Left hindlimb (tissue), 1 donor: ENCODE measurements at places on chromosomes 3 and 15.

DNA sequence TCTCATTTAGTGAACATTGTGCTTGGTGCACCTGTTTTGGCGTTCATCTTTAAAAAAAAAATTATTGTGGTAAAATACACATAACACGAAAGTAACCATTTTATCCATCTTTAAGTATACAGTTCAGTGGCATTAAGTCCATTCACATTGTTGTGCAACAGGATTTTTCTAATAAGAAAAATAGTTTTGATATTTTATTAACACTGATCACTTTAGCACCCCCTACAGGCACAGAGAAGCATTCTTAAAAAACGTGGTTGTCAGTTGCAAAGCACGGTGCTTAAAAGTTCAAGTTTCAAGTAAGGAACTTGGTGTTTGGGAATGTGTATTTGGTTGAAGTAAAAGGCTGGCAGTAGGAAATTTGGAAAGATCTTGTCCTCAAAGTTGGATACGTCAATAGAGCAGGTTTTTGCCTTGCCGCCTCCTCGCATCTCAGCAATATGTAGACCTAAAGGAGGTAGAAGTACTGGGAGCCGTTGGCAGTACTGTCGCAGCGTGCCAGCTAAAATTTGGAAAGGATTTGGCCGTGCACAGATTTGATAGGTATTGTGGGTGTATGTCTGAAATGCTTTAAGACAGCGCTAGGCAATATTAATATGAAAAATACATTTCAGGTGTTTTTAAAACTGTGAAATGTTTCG is 110.4 kb downstream of the LRRC28 start:
- no peak for DNase-seq

DNA sequence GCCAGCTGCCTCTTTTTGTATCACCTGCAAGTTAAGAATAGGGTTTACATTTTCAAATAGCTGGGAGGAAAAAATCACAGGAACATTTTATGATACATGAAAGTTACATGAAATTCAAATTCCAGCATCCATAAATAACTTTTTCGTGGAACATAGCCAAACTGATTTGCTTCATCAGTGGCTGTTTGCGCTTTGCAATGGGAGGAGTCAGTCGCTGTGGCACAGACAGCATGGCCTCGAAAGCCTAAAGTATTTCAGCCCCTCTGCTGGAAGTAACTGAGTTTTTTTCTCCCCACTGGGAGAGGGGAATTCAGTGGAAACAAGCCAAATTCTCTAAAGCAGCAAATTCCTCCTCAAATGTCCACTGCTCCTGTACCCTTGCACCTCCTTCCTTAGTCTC is 271.9 kb downstream of the SUCLG2 start:
- no peak for DNase-seq

GRCh38 chr3:124882816-124883747 is 4.1 kb downstream of the ITGB5 start:
- DNase-seq: no peak

GRCh38 chr3:1330107-1330506 is 237.3 kb downstream of the CNTN6 start:
- DNase-seq: no peak

GRCh38 chr15:57307527-57308169 is 68.7 kb upstream of the CGNL1 start:
- no peak for DNase-seq

DNA sequence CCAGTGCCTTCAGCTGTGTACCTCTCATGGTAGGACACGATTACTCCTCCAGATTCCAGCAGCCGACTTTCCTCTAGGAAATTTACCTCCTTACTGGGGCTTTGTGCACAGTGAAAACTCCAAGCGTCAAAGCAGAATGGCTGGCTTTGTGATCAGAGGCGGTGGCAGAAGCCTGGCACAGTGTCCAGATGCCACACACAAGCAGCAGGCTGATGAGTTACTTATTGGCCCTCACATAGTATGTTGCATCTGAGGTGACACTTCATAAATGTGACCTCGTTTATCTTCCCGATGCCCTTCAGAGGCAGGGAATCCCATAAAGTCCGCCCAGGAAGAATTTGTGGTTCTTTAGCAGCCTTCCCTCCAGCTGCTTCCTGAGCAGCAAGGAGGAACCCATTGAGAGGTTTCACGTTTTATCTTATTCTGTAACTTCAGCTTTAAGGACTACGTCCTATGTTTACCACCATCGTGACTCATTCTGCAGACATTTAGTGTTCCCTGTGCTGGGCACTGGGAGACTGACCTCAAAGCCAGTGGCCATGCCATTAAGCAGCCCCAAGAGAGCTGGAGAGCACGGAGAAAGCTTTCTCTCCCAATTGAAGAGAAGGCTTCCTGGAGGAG is 107.1 kb upstream of the C15orf61 start:
- no peak for DNase-seq

GRCh38 chr15:92952458-92952850 is 52.3 kb downstream of the CHD2 start:
- no peak for DNase-seq

GRCh38 chr3:50189274-50189673 is 2.1 kb upstream of the GNAT1 start:
- DNase-seq: peak; percentile 85

DNA sequence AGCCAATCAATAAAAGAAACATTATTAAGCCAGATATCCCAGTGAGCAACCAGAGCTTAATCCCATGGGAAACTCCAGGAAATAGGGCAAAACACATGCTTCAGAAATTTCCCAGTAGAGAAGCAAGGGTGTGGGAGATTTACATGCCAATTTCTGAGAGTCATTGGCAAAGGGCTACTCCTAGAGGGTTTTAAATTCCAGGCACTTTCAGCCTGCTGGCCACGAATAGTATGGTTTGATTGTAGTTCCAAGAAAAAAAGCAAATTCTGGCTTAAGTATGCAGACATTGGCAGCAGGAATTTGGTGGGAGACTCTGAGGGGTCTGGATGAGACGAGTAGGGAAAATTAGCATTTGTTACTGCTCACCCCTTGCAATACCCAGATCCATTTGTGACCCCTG is 402.1 kb upstream of the SUCLG2 start:
- no peak for DNase-seq

- DNase-seq: no peak
These were observed 298.0 kb upstream of the CTNNB1 start for GRCh38 chr3:40901298-40901697.

- DNase-seq: no peak
These were observed 44.8 kb downstream of the DMXL2 start for GRCh38 chr15:51577636-51578304.

DNA sequence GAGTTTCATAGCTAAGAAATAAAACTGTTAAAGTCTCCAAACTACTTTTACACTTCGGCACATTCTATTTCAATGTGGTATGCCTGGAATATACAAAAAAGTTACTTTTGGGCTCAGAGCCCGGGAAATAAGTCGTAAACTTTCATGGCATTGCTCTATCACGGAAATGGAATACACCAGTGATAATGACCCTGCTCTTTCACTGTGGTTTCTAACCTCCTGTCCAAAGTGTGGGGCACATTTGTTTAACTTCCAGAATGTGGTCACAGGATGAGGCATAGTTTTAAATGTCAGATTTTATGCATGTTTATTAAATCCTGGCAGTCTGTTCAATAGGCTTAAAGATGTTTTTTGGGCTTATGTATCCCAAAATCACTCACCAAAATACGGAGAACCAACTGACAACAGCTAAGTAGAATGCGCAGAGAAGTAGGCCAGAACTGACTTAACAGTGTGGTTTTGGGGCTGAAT is 5.1 kb downstream of the CXCR6 start:
- DNase-seq: no peak

GRCh38 chr3:169748670-169749069 is 16.2 kb downstream of the TERC start:
- DNase-seq: no peak

DNA sequence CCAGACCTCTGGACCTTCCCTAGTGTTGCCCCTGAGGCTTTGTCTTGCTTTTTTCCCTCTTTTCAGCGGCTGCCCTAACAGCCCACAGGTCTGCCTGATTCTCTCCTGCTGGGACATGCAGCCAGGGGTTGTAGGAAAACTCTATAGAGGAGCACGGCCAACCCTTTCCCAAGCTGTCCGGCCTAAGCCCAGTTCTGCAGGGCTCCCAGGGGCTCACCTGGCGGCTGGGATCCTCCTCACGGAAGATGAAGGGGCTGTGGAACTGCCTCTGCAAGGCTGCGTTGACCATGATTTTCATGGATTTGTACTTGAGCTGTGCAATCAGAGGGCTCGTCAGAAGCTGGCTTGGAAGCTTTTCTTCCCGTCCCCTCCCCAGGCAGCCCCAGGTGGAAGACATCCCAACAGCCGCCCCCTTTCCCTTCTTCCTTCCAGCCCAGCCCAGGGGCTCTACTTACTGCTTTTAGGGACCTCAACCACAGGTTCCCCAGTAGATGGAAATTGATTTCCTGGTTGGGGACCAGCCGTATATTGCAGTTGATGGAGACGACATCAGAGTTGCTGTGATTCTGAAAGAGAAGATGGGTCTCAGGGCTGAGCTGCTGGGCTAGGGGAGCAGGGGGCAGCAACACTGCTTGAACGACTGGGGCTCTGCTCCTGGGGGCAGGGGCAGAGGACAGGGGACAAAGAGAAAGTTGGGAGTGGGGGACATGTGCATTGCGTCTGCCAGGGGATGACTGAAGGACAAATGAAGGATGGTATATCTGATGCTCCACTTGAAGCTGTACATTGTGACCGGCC is 29.8 kb downstream of the FEM1B start:
- no peak for DNase-seq

GRCh38 chr15:35944945-35945585 is 399.1 kb upstream of the DPH6 start:
- DNase-seq: no peak

DNA sequence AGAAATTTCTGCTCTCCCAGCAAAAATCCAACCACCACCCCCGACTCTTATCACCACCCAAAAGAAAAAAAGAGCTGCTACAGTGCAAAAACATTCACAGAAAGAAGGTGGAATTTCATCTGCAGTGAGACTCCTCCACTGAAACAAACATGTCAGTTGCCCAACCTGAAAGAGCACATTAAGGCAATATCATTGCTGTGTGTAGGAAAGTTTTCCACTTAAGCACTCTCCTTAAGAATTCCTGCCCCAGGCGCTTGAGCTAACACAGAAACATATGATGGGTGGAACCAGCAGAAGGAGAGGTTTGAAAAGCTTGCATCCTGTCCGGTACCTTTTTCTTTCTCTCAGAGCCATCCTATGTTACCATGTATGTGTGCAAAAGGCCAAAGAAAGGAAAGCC is 200.8 kb upstream of the GADL1 start:
- DNase-seq: no peak

DNA sequence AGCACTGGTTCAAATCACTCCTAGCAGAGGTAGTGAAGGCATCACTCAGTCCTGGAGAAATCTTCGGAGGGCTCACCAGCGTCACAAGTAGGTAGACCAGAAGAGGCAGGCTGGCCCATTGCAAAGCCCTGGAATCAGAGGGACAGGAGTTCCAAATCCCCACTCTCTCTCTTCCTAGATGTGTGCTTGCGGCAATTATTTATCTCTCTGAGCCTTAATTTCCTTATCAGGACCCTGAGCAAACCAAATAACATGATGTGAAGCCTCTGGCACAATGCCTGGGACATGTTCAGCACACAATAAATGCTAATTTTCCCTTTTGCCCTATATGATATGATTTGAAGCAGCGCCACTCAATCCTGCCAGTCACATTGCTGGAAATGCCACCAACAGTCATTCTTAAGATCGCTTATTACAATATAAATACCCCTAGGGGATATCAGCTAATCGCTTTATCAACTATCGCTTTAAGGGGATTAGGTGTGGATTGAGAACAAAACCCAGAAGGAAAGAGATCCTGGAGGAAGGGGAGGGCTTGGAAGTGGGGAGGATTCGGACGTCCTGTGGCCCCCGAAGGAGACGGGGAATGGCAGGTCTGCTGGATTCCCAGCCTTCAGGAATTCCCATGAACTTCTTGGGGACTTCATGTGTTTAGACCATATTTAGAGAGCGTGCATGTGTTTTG is 59.5 kb upstream of the TSEN2 start:
- DNase-seq: no peak

DNA sequence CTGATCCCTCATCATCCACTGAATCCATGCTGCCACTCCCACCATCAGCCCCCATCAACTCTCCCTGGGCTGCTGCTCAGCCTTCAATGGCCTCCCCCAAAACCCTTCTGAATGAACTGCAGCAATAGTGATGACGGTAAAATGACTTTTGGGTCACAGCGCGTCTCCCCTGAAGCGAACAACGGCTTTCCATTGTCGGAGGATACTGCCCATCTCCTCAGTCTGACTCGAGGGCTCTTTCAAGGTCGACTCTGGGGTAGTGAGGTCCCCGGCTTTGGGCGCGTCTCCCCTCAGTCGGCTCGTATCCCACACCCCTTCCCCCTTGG is 57.2 kb upstream of the ZBTB38 start:
- DNase-seq: no peak

DNA sequence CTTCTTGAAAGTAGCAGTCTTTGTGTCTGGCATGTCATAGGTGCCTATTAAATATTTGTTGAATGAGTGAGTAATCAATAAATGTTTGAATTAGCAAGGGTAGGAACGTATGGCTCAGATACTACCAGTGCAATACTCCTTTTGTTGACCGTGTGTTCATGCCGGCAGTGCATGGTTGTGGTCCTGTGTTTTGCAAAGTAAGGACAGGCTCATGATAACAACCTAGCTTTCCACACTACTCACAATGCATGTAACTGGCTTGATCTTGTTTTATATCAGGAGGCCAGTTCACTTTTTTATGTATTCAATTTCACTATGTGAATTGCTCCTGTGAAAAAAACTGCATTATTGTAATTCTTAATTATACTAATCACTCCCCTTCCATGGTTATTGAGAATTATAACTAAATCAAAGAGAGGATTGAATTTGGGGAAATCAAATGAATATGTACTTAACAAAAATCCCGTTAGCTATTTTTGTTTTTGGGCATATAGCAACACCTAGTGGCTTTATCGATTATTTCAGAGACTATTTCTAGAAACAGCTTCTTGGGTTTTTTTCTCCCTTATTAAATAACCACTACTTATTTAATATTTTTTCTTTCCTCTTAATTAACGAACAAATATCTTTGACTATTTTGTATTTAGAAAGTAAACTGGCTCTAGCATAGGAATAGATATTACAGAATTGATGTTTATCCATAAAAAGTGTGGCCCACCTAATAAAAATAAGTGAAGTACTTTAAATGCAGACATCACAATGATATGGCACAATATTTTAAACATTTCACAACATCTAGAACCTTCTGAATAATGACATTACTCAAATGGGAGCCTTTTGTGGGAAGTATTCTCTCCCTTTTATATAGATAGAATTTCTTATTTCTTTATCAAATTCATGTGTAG is 218.5 kb downstream of the BBX start:
- no peak for DNase-seq

DNA sequence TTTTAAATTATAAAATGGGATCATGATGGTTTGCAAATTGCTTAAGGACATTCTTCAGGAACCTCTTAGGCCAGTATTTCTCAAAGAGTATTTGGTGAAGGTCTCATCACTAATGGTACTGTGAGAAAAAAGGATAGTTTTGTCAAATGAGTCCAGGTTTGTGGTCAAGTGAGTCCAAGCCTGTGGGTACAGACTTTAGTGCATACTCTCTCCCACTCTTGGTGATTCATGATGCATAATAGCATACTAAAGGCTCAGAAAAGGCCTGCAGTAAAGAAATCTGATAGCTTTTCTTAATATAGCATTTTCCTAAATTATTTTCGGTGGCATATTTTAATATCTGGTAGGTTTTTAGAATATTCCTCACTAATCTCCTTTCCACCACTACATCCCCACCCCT is 20.0 kb downstream of the BOC start:
- DNase-seq: no peak

- no peak for DNase-seq
These were observed 328.6 kb upstream of the RGMA start for GRCh38 chr15:93417631-93418030.
